ENCODE measurements at places on chromosomes 3 and 15. TPM values are rescaled to one million over a fixed set of nuclear protein-coding genes. Genes with fewer than 3 reads are reported as not detected.

Gene SETMAR
- 11.7 TPM for total RNA-seq

Gene CSPG4
- total RNA-seq = not detected

Gene MGLL
- total RNA-seq = 0.41 TPM

Gene TRPM7
- 37.4 TPM for total RNA-seq

Gene SEMA5B
- not detected for total RNA-seq
